ENCODE measurements at places on chromosomes 3 and 15. TPM values are rescaled to one million over a fixed set of nuclear protein-coding genes. Genes with fewer than 3 reads are reported as not detected.

DNA sequence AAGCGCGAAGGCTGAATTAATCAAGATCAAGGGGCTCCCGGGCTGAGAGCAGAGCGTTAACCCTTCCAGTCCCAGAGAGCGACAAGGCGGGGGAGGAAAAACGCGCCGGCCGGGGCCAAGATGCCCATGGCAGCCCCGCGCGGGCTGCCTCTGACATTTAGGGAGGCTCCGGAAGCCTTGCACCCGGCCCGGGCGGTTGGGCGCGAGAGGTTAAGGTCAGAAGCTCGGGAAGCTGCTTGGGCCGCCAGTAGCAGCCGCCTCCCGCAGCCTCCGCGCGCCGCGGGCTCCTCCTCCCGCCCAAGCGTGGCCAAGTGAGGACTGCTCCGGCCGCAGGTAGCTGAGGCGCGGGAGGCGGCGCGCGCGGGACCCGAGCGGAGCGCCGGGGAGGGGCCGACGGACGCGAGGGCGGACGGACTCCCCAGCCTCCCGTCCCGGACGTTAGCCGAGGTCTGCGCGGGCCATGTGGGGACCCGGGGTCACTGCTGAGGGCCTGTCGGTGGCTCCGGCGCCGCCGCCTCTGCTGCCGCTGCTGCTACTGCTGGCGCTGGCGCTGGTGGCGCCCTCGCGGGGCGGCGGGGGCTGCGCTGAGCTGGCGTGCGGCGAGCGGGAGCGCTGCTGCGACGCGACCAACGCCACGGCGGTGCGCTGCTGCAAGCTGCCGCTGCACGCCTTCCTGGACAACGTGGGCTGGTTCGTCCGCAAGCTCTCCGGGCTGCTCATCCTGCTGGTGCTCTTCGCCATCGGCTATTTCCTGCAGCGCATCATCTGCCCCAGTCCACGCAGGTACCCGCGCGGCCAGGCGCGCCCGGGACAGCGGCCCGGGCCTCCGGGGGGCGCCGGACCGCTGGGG lies at the start of gene C3orf80:
Gene C3orf80, plus strand, starts transcription at position 247 of the 850 bp plus-strand sequence. Its CDS starts 214 bp downstream, at position 461.
- H3K27ac ChIP-seq: no peak within 1 kb of the TSS
- H3K4me1 ChIP-seq: peaks cover 16% of the 10 kb centered on the region
- DNase-seq: peak; percentile 26
- H3K36me3 ChIP-seq: no peaks in the 10 kb centered on the region
- H3K4me3 ChIP-seq: peak within 1 kb of the TSS; percentile 89

- no peak overlapping the region for H3K4me3 ChIP-seq
- no peak for DNase-seq
- H3K36me3 ChIP-seq: no peaks in the 10 kb centered on the region
- peaks cover 6% of the 10 kb centered on the region for H3K4me1 ChIP-seq
Measured at GRCh38 chr3:12815719-12816118, 19.2 kb downstream of the CAND2 start.

DNA sequence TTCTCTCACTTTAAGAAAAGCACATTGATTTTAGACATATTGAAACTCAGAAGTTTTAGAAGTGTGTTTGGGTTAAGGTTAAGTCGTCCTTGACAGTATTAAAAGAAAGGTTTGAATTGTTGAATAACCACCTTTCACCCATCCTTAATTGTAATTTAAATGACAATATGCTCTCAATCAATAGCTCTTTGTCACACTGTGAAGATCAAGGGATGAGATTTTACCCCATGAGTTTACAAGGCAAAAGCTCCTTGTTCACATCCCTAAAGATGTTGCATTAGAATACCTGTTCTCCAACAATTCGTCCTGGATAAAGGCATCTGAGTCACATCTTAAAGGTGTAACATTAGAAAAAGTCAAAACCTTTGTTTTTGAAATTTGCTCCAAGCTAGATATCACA lies 220.4 kb upstream of the MDFIC2 start:
- H3K27ac ChIP-seq: no peak overlapping the region
- H3K36me3 ChIP-seq: no peaks in the 10 kb centered on the region
- no peaks in the 10 kb centered on the region for H3K4me1 ChIP-seq
- no peak for DNase-seq
- no peak overlapping the region for H3K4me3 ChIP-seq
- H3K27me3 ChIP-seq: peaks cover 15% of the 10 kb centered on the region

DNA sequence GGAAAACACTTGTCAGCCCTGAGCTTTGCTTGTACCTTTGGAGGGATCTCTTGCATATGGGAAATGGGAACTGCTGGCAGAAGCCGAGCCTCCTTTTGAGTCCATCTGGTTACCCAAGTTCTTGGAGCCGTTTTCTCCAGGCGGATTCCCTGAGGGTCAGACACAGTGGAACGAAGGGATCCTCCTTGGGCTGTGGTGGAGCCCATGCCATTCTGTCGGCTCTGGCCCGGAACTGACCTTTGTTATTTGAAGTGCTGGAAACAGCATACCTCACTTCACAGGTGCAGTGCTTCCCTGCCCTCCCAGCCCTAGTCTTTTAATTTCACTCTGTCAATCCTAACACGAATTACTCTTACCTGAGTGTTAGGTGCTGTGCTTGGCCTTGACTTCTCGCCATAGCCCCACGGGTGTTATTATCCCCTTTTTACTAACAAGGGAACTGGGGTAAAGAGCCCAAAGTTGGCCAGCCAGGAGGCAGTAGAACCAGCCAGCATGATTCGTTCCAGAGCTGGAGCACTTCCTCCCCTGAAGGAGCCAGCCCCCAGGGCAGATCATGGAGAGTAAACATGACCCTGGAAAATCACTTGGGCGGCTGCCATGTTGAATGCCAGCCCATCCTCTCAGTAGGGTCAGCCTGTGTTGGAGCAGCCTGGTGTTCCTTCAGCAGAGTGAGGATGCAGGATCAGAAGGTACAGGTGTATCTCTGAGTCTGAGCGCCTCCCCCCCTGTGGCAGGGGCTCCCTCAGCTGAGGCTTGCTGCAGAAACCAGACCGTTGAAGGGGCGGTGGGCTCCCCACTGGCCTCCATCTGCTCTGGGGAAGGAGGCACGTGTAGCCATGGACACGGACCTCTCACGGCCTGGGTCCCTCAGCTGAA lies 143.2 kb downstream of the DNAJB8 start:
- H3K4me3 ChIP-seq: no peak overlapping the region
- DNase-seq: no peak
- no peak overlapping the region for H3K27ac ChIP-seq
- H3K36me3 ChIP-seq: peaks cover 16% of the 10 kb centered on the region
- H3K4me1 ChIP-seq: peaks cover 12% of the 10 kb centered on the region

- H3K4me3 ChIP-seq: no peak overlapping the region
- H3K27me3 ChIP-seq: peaks cover 16% of the 10 kb centered on the region
- H3K27ac ChIP-seq: no peak overlapping the region
- H3K4me1 ChIP-seq: peaks cover 7% of the 10 kb centered on the region
Measured at GRCh38 chr3:127831723-127832172, 9.4 kb upstream of the MGLL start.

DNA sequence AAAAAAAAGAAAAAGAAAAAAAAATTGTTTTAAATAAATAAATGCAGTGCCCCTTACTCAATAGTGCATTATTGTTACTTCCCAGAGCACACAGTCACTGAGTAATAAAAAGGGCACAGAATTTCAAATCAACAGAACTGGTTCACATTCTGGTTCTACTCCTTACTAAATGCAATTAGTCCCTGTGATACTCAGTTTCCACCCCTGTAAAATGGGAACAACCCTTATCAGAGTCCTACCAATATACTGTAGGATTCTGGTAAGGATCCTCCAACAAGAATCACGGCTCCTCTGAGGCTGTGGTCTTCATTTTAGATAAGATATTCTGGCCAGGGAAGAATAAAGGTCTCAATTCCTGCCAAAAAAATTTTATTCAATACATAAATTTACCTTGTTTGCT lies 50.7 kb downstream of the ITGB5 start:
- H3K4me3 ChIP-seq: no peak overlapping the region
- no peaks in the 10 kb centered on the region for H3K36me3 ChIP-seq
- no peak for DNase-seq
- H3K4me1 ChIP-seq: peaks cover 9% of the 10 kb centered on the region

DNA sequence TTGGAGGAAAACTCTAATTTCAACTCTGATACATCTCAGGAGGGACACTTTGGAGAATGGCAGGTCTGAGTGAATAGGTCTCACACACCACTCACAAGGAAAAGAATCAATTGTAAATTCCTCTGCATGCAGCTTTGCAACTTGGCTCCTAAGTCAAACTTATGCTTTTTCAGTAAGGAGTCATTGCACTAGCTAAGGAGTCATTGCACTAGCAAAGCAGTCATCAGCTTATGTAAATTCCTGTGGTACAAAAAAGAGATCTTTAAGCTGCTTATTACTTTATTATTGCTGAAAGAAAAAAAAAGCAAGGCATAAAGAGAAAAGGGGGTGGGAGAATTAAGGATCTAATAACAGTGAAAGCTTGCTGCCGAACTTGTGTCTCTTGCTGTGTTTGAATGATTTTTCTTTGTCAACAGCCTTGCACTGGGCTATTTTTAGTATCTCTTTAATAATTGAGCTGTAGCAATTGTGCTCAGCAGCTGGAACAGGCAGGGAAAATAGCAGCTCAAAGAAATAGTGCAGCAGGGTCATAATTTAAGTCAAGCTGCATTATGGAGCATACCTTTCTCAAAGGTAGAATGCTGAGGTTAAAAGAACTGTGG lies 154.3 kb upstream of the ARPP21 start:
- no peak overlapping the region for H3K27ac ChIP-seq
- no peak for DNase-seq
- no peaks in the 10 kb centered on the region for H3K36me3 ChIP-seq
- no peaks in the 10 kb centered on the region for H3K4me1 ChIP-seq
- no peak overlapping the region for H3K4me3 ChIP-seq

DNA sequence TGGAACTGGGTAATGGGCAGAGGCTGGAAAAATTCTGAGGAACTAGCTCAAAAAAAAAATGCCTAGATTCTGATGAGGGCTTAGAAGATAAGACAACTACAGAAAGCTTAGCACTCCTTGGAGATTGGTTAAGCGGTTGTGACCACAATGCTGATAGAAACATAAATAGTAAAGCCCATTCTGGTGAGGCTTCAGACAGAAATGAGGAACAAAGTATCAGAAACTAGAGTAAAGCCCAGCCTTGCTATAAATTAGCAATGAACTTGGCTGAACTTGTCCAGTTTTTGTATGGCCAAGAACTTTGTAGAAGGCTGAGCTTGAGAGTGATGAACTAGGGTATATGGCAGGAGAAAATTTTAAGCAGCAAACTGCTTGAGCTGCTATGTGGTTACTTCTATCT lies 25.4 kb downstream of the GOLGB1 start:
- peaks cover 66% of the 10 kb centered on the region for H3K36me3 ChIP-seq
- H3K4me1 ChIP-seq: peaks cover 4% of the 10 kb centered on the region
- no peak overlapping the region for H3K4me3 ChIP-seq
- H3K27me3 ChIP-seq: no peaks in the 10 kb centered on the region

- H3K36me3 ChIP-seq: no peaks in the 10 kb centered on the region
- DNase-seq: no peak
- peak overlapping the region; percentile 99 for H3K27ac ChIP-seq
- H3K4me1 ChIP-seq: peaks cover 23% of the 10 kb centered on the region
- H3K27me3 ChIP-seq: no peaks in the 10 kb centered on the region
Measured at GRCh38 chr3:51500632-51501131, 867 bp upstream of the DCAF1 start.

DNA sequence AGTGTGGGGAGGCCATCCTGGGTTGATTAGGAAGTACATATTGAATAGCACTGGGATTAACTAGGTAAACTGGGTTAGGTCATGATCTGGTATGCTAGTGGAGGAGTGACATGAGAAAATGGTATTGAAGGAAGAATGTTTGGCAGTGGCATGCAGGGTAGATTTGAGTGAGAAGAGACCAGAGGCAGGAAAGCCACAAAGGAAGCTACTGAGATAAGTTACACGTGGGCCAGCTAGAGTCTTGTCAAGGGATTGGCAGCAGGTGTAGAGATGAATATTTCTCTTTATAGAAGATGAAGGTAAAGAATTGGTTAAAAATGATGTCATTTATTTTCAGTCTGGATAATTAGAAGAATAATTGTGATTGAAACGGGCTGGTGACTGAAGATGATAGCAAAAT lies 91.0 kb upstream of the TPRG1 start:
- DNase-seq: no peak
- H3K27ac ChIP-seq: no peak overlapping the region
- no peaks in the 10 kb centered on the region for H3K4me1 ChIP-seq
- peaks cover 16% of the 10 kb centered on the region for H3K27me3 ChIP-seq
- no peak overlapping the region for H3K4me3 ChIP-seq

DNA sequence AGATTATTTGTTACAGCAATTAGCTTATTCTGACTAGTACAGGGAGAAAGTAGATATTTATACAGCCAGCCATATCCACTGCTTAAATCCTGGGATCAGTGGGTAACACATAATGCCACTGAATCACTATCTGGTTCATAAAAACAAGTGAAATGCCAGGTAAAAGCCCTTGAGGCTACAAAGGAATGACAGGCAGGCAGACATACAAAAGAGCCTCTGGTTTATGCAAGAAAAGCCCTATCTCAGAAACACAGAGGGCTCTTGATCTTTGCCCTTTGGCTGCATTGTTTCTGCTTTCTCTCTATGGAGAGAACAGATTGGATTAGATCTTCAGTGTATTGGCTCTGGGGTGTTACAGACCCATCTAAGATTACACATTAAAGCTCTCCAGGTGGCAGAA lies 115.4 kb upstream of the GADL1 start:
- no peak overlapping the region for H3K4me3 ChIP-seq
- H3K4me1 ChIP-seq: no peaks in the 10 kb centered on the region
- H3K36me3 ChIP-seq: no peaks in the 10 kb centered on the region
- no peak for DNase-seq

DNA sequence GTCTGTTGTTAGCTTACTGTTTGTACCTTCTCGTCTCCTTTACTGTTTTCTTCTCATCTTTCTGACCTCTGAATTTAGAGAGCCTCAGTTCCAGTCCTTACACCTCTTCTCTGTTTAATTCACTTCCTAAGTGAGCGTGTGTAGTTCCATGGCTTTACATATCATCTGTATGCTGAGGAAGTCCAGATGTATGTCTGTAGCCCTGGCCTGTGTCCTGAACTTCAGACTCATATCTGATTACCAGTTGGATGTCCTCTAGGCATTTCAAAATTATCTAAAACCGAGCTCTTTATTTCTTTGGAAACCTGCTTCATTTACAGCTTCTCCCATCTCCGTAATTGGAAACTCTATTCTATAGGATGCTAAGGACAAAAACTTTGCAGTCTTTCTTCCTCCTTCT lies 75.8 kb downstream of the MAP2K5 start:
- H3K4me1 ChIP-seq: no peaks in the 10 kb centered on the region
- DNase-seq: no peak
- H3K4me3 ChIP-seq: no peak overlapping the region
- no peaks in the 10 kb centered on the region for H3K27me3 ChIP-seq
- H3K27ac ChIP-seq: no peak overlapping the region
- H3K36me3 ChIP-seq: peaks cover 21% of the 10 kb centered on the region

The ARGFX gene
- not detected for polyA plus RNA-seq

The ALDH1A2 gene
- not detected for polyA plus RNA-seq

The PLCB2 gene
- polyA plus RNA-seq: 11.4 TPM

The SERPINI1 gene
- 41.7 TPM for polyA plus RNA-seq

The ADAMTS7 gene
- polyA plus RNA-seq: not detected

The STXBP5L gene
- polyA plus RNA-seq: not detected

The CLSTN2 gene
- polyA plus RNA-seq: not detected

The CD86 gene
- 61.4 TPM for polyA plus RNA-seq

All from naive B cell (primary cell).